Upper lobe of left lung (tissue), 6 donors: ENCODE measurements at places on chromosomes 7 and 10. TPM values are rescaled to one million over a fixed set of nuclear protein-coding genes. Genes with fewer than 3 reads are reported as not detected.

DNA sequence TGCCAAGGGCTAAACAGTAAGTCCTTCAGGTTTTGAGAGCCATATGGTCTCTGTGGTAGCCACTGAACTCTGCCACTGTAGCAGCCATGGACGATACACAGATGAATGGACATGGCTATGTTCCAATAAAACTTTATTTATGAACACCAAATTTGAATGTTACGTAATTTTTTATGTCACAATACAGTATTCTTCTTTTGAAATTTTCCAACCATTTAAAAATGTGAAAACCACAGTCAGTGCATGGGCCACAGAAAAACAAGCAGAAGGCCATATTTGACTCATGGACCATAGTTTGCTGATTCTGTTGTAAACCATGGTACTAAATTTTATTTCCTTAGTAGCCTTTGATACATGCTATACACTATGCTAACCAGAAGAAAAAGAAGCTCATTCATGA lies 361.8 kb downstream of the MAGI2 start:
- no peaks in the 10 kb centered on the region for H3K4me1 ChIP-seq
- H3K27me3 ChIP-seq, result no peaks in the 10 kb centered on the region
- no peak for DNase-seq
- no peak overlapping the region for H3K27ac ChIP-seq
- H3K4me3 ChIP-seq, result no peak overlapping the region
- no peaks in the 10 kb centered on the region for H3K36me3 ChIP-seq

- H3K36me3 ChIP-seq, result no peaks in the 10 kb centered on the region
- peaks cover 36% of the 10 kb centered on the region for H3K4me1 ChIP-seq
- H3K27me3 ChIP-seq, result peaks cover 8% of the 10 kb centered on the region
- no peak for DNase-seq
- H3K4me3 ChIP-seq, result no peak overlapping the region
Measured at GRCh38 chr10:11822026-11822756, 965 bp upstream of the PROSER2 start.

ARMC3 gene
- total RNA-seq, result 54.3 TPM

- no peaks in the 10 kb centered on the region for H3K27me3 ChIP-seq
- no peak for DNase-seq
Measured at GRCh38 chr10:23293973-23294590, 50.5 kb downstream of the C10orf67 start.

- peaks cover 16% of the 10 kb centered on the region for H3K4me1 ChIP-seq
- H3K4me3 ChIP-seq, result no peak overlapping the region
Measured at GRCh38 chr7:100598425-100598824, 3.7 kb upstream of the PCOLCE start.

DNA sequence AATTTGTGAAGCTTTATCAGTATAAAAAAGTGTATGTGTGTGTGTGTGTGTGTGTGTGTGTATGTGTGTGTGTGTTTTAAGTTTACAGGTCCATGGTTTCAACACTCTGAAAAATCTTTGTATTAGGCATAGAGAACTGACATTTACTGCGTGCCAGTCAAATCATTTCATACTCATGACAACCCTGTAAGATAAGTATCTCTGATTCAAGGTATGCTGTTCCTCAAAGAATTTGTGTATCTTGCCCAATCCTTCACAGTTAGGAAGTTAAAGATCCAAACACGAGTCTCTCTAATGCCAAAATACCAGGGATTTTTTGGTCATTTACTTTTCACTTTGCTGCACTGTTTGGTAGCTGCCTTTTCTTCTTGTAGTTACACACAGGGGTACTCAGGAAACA lies 1121.3 kb upstream of the AUTS2 start:
- H3K27me3 ChIP-seq, result no peaks in the 10 kb centered on the region
- no peak for DNase-seq
- no peak overlapping the region for H3K4me3 ChIP-seq
- no peak overlapping the region for H3K27ac ChIP-seq

- H3K4me1 ChIP-seq, result peaks cover 5% of the 10 kb centered on the region
- H3K4me3 ChIP-seq, result no peak overlapping the region
- no peaks in the 10 kb centered on the region for H3K36me3 ChIP-seq
- no peak overlapping the region for H3K27ac ChIP-seq
- no peaks in the 10 kb centered on the region for H3K27me3 ChIP-seq
Measured at GRCh38 chr10:123380491-123381085, 226.4 kb downstream of the BUB3 start.

DNA sequence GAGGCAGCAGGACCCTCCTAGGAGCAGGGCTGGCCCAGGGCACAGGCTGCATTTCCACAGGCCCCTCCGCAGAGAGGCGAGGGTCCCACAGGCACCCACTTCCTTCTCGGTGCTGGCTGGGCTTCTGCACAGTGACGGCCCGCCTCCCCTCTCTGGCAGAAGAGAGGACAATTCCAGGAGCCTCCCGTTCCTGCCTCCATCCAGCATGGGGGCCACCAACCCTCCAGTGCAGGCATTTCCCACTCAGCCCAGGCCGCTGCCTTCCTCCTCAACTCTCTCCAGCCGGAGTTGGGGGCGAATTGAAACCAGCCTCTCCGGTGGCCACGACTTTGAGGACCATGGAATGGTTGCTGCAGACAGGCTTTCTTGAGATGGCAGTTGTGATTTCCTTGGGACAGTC lies 125.0 kb upstream of the PPP2R2D start:
- H3K27ac ChIP-seq, result no peak overlapping the region
- no peaks in the 10 kb centered on the region for H3K36me3 ChIP-seq
- no peak overlapping the region for H3K4me3 ChIP-seq
- no peaks in the 10 kb centered on the region for H3K4me1 ChIP-seq
- DNase-seq, result no peak

DNA sequence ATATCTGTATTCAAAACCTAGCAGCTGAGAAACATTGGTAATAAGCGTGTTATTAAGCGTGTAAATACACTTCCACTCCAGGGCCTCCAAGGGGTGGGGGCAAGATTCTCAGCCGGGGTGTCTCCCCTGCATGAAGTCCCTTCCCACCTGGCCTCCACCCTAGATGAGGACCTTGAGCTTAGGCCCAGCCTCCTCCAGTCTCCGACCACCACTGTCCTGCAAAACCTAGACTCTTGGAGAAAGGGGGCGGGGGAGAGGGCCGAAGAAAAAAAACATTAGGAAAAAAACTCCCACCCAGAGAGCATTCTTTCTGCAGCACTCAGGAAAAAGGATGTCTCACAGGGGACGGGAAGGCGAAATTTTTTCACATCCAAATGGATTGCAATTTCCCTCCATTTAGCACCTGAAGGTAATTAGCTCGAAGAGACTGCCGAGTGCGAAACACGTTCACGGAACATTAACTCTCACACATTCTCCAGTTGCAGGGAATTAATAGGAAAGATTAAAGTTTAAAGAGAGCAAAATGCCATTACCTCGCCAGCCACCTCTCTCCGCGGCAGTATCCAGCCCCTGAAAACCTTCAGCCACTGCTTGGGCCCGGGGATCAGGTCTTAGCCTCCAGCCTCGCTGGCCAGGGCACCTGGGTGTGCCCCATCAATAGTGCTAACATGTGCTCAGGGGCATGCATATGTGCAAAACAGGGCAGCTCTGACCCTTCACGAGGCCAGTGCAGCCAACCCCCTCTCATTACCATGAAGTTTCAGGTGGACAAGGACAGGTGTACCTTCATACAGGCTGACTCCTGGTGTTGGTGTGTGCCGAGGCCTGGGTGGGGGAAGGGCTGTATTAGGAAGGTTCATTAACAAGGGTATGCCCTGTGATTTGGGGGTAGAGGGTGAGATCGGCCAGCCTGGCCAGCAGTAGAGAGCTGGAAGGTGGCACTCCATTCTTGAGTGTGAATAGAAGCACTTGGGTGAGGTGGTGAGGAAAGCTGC lies 77.2 kb downstream of the HIF1AN start:
- H3K27ac ChIP-seq, result no peak overlapping the region
- no peaks in the 10 kb centered on the region for H3K27me3 ChIP-seq
- no peak for DNase-seq
- no peaks in the 10 kb centered on the region for H3K4me1 ChIP-seq

GALNT17 gene
- 26.2 TPM for total RNA-seq

PURB gene
- total RNA-seq, result 22.2 TPM

DNA sequence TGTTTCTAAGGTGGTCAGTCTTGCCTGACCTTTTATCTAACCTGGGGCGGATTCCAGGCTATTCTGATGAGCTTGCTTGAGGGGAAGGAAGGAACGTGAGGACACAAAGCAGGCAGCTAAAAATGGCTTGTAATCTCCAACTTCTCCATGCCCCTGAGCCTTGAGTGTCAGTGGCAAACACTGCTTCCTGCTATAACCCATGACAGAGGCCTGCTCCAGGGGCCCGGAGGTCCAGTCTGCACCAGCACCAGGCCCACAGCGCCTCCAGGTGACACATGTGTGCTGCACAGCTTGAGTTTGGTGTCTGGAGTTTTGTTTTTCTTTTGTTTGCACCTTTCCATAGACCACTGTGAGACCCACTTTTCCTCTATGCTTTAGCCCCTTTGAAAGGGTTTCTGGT lies 207.9 kb downstream of the PAXIP1 start:
- H3K4me3 ChIP-seq, result no peak overlapping the region
- no peaks in the 10 kb centered on the region for H3K4me1 ChIP-seq
- no peaks in the 10 kb centered on the region for H3K36me3 ChIP-seq
- H3K27ac ChIP-seq, result no peak overlapping the region
